ENCODE measurements at places on chromosomes 1 and 21.

DNA sequence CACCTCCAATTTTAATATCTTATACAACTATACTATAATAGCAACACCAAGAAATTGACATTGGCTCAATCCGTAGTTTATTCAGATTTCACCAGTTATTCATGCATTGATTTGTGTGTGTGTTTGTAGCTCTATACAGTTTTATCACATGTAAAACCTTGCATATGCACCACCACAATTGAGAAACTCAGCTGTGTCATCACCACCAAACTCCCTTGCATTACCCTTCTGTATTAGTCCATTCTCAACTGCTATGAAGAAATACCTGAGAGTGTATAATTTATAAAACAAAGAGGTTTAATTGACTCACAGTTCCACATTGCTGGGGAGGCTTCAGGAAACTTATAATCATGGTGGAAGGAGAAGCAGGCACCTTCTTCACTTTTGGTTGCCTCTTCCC lies 162.1 kb downstream of the PATJ start:
- DNase-seq = no peak

- DNase-seq = no peak
Observed at GRCh38 chr1:180144659-180145357, 9.9 kb upstream of the QSOX1 start.

GRCh38 chr1:92980732-92981647 lies 19.7 kb upstream of the DIPK1A start:
- no peak for DNase-seq

GRCh38 chr1:46065405-46065804 lies 67.0 kb downstream of the PIK3R3 start:
- DNase-seq = no peak

DNA sequence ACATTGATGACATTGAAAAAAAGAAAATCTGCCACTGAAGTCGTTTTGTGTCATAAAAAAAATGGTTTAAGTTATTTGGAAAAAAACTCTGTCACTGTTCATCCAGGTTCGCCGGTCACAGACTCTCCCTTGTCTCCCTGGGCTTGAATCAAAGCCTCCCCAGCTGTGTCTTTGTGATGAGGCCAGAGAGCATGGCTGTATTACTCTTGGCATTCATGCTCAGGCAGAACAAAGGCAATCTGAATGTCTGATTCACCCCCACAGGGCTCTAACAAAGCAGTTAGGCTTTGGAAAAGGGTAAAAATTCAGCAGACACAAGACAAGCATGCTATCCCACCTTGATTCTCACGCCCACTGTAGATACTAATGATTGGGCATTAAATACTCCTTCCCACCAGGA lies 304.3 kb upstream of the PLD5 start:
- DNase-seq = no peak

DNA sequence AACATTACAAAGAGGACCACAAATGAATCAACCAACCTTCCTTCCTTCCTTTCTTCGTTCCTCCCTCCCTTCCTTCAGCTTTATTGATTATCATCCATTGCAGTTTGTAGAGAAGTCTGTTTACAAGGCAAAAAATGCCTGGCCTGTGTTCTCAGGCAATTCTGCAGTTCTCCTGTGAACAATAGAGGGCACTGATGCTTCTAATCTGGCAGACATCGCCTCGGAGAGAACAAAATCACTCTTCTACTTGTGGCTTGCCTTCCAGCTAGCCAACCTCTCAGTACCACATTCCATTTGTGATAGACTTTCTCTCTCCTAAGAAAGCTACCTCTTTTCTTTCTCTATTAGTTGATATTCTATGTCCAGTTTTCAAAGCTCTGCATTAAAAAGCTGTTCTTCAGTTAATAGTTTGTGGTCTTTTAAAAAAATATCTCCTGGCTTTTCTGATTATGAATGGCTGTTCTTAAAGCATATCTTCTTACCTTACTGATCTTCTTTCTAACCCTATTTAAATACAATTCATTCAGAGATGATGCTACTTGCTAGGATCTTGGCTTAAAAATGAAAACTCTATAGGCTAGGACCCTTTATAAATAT lies 26.9 kb upstream of the ESRRG start:
- peak; percentile 86 for DNase-seq

GRCh38 chr1:94247138-94248094 lies 10.0 kb upstream of the ARHGAP29 start:
- DNase-seq = no peak

DNA sequence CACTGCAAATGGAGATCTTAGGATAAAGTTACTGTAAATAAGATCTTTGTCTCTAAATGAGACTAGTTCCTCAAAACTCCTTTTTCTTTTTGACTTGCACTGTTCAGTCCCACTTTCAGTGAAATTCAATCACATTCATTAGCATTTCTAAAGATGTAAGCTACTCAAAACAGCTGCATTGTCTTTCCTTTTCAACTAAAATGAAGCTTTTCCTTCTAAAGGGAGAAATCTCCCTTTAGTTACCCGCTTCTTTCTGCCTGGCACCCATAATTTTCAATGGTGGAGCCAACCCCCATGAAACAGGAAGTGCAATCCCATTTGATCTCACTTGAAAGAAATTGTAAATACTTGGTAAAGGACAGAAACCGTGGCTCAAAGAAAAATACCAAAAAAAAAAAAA lies 387.4 kb upstream of the PKN2 start:
- no peak for DNase-seq

DNA sequence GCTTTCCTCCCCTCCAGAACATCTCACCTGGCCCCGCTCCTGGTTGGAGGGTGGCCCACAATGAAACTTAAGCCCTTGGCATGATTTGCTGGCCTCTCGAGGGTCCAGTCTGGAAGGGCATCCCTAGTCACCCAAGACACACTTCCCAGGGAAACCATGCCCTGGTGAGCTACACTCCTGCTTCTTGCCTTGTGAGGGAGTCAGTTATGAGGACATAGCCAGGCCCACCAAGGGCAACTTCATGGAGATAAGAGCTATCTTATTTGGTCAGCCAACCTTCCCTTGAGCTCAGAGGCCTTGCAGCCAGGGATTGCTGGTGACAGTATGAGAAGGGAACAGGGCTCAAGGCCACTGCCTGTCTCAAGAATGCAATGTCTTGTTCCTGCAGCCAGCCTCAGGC lies 9.7 kb downstream of the TNR start:
- DNase-seq = no peak

GRCh38 chr1:6627841-6628545 lies 3.3 kb downstream of the THAP3 start:
- DNase-seq = no peak

- peak; percentile 26 for DNase-seq
Observed at GRCh38 chr1:1290238-1290731, 10.0 kb downstream of the SCNN1D start.

GRCh38 chr1:62011006-62011405 lies 183.6 kb upstream of the L1TD1 start:
- no peak for DNase-seq

GRCh38 chr1:2126331-2127186 lies 68.0 kb downstream of the FAAP20 start:
- no peak for DNase-seq

- peak; percentile 64 for DNase-seq
Observed at GRCh38 chr1:154608397-154609270, 648 bp upstream of the ADAR start.

DNA sequence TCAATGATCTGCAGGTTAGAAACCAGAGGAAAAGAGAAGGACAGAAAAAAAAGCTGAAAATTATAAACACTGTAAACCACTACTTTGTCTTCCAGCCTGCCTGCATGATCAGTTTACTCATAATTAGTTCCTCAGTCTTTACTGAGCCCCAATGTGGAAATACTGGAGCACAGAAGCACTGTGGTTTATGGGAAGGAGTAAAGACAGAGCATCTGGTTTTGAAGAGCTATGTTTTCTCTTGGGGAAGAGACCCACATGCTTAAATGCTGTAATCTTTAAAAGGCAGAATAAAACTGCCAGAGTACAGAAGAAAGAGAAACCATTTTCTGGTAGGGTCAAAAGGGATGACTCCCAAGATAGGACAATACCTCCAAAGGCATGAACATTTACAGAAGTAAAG lies 159.0 kb upstream of the ZNHIT6 start:
- no peak for DNase-seq

- DNase-seq = no peak
Observed at GRCh38 chr1:99645203-99645602, 710 bp upstream of the PALMD start.

DNA sequence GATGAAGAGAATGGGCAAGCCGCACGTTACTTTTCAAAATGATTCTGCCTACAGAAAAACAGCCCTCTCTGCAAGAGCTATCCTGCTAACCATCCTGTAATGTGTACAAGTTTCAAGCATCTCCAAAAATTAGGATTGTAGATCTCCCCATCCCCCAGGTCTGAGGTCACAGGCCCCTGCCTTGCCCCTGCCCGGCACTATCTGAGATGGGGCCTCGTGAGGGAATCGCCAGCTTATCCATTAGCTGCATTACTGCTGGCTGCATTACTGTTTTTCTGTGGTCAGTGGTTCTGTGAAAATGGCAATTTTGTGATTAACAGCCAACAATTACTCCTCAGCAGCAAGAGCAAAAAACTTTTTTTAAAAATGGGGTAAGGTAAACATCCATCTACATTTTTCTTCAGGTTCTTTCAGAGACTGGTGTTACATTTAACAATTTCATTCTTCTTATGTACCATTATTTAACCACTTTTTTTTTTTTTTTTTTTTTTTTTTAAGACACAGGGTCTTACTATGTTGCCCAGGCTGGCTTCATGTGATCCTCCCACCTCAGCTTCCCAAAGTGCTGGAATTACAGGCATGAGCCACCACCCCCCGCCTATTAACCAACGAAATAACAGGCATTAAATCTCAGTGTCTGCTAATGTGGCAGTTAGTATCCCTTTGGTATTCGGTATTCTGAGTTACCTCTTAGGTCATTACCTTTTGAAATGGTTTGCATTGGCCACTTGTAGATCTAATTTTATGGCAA lies 83.8 kb downstream of the MRPL37 start:
- no peak for DNase-seq

GRCh38 chr1:31064718-31065309 lies 703 bp downstream of the PUM1 start:
- DNase-seq = no peak

DNA sequence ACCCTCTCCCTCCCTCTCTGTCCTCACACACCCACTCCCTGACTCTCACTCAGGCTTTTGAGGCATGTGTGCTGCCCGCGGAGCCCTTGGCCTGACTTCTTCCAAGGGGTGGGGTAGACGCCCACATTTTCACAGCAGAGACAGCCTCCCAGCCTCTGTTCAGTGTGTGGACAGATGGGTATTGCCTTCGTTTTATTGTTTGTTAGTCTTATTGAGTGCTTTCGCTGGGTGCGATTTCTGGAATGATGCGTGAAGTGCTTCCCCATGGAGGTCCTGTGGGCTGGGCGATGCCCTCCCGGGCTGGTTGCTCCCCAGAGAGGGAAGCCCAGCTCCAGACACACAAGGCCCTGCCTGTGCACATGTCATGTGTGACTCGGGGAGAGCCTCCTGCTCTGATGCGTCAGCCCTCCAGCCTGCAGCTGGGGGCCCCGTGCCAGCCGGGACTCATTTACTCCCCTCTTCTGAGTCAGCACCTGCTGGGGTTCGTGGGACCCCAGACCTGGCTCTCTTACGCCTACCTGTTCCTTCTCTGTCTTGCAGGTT lies 14.7 kb downstream of the PDXK start:
- peak; percentile 52 for DNase-seq

All from NCI-H1694 treated with DMSO at 0.1 percent for 48 hours (cell line).